T-helper 2 cell (primary cell): ENCODE measurements at places on chromosomes 3 and 15.

DNA sequence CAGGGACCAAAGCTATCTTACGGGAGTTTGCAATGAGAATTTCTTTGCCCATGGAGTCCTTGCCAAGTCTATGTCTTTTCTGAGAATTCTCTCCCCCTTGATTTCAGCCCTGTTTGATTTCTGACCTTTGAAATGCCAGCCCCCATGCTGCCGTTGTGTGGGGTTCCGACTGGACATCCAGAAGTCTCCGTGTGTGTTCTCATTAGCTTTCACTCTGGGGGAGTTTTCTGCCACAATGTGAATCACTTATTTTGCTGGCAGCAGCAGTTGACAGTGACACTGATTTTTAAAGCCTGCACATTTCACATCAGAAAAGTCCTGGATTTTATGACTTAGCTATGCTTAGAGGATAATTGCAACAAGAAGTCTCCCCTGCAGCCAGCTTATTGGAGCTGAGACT, 98.4 kb upstream of the CTDSPL start:
- DNase-seq = no peak

DNA sequence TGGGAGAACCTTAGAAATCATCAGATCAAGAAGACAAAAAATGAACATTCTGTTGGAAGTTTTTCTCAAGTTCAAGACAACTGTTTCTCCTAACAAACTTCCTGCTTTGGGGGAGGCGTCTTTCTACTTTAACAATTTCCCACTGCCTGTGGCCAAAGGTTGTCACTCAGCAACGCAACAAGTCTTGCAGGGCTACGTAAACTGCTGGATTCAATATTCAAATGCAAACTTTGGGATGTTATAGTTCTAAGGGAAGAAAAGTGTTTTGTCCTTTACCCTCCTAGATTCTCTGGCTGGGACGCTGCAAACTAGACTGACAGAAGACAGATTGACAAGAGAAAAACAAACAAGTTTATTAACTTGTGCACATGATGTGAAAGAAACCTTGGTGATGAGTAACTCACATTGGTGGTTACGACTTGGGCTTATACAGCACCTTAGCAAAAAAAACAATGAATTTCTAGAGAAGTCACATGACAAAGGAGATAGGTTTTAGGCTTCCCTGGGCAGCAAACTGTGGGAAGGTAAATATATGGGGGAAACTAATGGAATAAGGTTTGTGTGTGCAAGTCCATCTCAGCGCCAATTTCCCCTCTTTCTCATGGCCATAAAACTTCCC, 34.0 kb upstream of the ARPIN start:
- peak; percentile 68 for DNase-seq

DNA sequence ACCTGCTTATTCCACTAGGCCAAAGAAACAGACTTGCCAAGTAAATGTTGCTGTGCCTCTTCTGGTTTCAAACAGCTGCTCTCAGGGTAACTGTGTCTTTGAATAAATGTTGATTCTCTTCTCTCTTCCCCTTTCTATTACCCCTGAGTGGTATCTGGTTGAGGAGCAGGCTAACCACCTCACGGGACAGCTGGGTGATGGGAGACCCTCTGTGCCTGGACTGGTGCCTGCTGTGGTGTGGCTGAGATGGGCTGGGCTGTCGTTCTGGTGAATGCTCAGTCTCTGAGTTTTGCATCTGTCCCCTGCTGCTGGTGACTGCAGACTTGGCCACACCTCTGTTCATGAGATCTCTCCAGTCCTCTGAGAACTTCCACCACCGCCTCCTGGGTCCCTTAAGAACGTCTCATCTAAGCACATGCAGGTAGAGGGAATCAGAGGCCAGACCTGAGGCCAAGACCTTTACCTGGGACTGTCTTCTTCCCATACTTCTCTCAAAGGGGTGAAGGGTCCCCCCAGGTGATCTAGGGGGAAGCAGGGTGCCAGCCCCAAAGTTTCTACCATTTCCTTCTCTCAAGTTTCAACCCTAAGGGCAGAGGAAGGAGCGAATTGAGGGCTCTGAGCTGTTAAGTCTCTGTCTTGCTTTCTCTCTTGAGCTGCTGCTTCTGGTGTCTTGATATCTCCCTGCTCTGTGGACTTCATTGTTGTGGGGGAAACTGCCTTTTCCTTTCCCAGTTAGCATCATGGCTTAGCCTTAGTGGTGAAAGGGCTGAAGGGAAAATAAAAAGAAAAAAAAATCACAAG, 252.9 kb downstream of the EBLN2 start:
- no peak for DNase-seq

DNA sequence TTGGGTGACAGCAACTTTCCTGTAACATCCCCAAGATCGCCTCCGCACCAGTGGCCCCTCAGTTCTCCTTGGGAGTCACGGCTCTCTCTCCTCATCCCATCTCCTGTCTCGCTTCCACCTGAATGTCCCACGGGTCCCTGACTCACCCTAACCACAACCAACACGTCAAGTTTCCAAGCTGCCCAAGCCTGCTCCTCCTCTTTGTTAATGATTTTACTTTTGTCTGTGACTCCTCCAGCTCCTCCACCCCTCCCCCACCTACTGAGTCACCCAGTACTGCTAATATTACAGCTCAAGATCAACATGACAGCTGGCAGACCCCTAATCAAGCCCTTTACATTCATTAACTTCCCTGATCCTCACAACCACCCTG, 39.3 kb downstream of the BDH1 start:
- no peak for DNase-seq

DNA sequence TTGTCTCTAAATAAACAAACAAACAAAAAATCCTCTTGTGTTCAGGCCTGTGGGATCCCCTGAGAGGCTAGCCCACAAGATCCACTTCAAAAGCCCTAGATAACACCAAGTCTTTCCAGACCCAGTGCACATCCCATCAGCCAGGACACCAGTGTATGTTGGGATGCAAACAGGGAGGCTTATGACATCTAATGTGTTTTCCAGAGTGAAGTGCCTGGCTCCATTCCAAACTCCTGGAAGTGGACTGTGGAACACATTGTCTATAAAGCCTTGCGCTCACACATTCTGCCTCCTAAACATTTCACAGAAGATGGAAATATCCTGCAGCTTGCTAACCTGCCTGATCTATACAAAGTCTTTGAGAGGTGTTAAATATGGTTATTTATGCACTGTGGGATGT, 57.0 kb downstream of the MLH1 start:
- DNase-seq = no peak

- DNase-seq = no peak
These were observed 196.3 kb downstream of the EPHA3 start for GRCh38 chr3:89303701-89304100.

GRCh38 chr15:40555876-40556275, 9.0 kb downstream of the CCDC32 start:
- no peak for DNase-seq

GRCh38 chr3:136751316-136752171, 634 bp downstream of the STAG1 start:
- peak; percentile 59 for DNase-seq

DNA sequence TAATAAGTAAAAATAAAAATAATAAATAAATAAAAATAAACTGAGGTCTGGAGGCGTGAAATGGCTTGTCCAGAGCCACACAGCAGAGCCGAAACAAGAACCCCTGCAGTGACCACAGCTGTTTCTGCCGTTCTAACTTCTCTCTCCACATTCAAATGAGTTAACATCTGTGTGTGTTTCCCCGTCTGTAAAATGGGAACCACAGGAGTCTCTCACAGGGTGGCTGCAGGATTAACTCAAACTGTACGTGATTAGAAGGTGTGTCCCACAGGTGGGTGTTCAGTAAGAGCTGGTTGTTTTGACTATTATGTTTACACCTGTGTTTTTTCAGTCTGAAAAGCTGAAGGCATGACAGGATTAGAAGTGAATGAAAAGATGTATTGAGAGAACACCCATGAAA, 27.0 kb upstream of the MUC4 start:
- no peak for DNase-seq

- no peak for DNase-seq
These were observed 22.8 kb downstream of the PTPRG start for GRCh38 chr3:61583890-61584875.

DNA sequence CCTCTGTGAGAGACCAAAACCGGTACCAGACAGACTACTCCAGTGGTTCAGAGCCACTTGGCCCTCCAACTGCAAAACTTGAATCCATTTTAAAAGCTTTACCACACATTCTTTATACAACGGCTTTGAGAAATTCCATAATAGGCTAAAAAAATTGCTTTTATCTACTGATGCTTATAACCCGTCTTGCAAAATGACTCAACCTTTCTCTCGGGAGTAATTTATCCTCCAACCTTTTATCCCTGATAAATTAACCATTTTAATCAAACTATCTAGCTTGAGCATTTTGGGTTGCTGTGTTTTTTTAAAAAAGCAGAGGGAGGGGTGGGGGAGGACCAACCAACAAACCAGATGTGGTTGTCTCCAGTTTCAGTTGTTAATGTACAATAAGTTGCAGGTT, 275.7 kb upstream of the LRTM1 start:
- DNase-seq = no peak

GRCh38 chr3:8970971-8971589, 7.8 kb upstream of the RAD18 start:
- peak; percentile 71 for DNase-seq

DNA sequence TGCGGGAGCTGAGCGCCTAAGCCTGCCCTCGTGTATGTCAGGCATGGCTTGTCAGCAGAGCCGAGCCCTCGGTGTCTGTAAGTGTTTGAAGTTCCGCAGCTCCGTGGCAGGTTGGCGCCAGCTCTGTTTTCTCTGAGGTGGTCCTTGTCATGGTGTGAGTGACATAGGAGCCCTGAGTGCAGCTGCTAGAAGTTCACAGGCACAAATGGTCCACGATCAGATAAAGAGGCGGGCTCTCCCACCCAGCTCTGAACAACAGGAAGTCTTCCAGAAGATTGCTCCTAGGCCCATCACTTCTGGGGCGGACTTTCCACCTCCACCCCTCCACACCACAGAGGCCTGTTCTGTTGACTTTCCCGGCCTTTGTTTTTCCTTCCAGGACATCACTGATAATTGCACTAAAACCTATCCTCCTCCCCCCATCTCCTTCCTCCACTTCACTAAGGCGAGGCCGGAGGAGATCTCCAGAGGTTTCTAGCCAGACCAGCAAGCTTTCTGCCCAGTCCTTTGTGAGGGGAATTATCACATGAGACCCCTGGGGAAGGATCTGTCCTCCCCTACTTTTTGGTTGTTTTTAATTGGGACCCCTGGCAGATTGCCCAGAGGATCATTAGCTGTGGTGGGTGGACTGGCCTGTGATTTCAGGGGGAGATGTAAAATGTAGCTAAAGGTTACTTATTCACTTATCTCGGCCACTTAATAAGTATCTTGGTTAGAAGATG, 19.9 kb downstream of the ITPR1 start:
- no peak for DNase-seq

DNA sequence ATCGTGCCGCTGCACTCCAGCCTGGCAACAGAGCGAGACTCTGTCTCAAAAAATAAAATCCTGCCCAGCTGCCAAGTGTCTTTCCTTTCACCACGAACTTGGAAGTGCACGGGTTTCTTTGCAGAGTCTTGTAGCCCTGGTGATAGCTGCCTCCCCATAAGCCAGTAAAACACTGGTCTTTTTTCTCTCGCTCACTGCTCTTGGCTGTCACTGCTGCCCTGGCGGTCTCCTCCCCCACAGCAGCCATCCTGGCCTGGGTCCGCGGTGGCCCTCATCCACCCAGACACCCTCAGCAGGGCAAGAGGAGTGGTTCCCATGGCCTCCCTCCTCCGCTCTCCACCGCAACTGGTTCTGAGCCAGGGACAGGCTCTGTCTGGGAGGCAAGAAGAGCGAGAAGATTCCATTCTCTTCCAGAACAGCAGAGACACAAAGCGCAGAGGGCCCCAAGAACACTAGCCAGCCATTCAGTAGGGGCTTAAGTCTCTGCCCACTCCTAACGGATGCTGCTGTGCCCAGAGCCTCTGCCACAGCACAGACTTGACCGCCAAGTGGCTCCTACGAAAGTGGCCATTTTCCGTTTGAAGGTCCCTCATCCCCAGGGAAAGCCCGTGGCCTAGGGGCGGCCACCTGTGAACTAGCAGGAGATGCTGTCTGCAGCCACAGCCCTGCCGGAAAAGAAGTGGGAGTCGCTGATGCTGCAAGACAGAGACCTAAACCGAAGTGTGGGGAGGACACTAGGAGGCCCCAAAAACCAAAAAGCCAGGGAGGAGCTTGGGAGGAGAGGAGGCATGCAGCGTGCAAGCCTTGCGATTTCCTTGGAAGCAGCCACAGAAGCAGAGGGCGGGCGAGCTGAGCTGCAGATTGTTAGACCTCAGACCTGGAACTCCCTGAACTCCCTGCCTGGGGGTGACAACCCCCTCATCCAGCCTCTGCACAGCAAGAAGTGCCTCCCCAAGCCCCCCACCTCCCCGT, 44.1 kb downstream of the KLHL25 start:
- peak; percentile 18 for DNase-seq

- DNase-seq = no peak
These were observed 50.9 kb upstream of the OSTN start for GRCh38 chr3:191148131-191148530.

GRCh38 chr3:145326666-145327065, 834.3 kb downstream of the PLOD2 start:
- no peak for DNase-seq

GRCh38 chr3:111541911-111542483, at the start of gene CD96:
TSS of gene CD96 (plus strand) at chr3:111542197. CDS start at chr3:111542249, 52 bp downstream.
- no peak for DNase-seq

DNA sequence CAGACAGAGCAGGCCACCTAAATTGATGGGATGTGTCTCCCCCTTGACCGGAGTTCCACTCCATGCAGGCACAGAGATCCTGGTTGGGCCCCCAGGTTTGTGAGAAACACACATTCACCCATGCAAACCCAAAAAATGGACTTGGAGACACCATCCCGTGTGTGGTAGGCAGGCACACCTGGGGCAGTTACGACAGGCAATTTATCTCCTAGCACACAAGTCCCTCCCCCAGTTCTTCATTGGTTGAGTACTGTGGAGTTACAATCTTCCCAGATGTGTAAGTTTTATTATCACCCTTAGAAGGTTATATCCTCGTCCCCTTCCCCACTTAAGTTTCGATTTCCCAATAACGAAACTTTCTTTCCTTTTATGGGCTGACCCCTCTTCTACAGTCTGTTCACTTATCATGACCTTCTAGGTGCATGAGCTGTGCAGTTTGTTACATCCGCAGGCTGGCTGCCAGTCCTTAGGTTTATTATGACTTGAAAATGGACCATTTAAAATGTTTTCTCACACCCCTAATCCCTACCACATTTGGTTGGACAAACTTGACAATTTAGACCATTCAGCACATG, 27.3 kb downstream of the ARL8B start:
- no peak for DNase-seq

GRCh38 chr3:104279617-104280016, 1087.1 kb upstream of the ALCAM start:
- DNase-seq = peak; percentile 24

DNA sequence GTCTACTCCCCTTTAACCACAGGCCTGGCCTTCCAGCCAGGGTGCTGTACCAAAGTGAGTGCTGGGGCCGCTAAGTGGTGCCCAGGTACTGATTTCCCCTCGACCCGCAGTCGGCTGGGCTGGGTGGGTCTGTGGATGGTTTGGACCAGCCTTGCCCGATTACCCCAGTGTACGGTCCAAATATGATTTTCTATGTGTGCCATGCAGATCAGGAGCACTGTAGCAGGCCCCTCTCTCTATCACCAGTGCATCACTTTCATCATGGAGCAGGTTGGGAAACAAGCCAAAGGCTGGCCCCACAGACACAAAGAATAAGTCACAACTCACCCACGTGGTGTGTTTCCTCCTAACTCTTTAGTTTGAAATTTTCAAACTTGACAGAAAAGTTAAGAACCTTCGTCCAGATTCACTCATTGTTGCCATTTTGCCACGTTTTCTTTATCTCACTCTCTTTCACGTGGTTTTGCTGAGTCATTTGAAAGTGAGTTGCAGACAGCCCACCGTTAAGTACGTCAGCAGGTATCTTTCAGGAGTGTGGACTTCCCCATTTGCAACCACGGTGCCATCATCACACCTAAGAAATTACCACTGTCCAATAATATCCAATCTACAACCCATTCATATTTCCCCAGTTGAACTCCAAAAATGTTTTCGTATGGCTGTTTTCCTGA, 37.0 kb downstream of the ZNF710 start:
- DNase-seq = peak; percentile 24
